ENCODE measurements at places on chromosomes 7 and 10. TPM values are rescaled to one million over a fixed set of nuclear protein-coding genes. Genes with fewer than 3 reads are reported as not detected.

The UCN3 gene
- not detected for total RNA-seq

The PRSS2 gene
- total RNA-seq: 2.9 TPM

The FAM13C gene
- total RNA-seq: 1.9 TPM

The MRC1 gene
- total RNA-seq: 0.13 TPM

The SEMA3C gene
- 102 TPM for total RNA-seq

The RPEL1 gene
- 0.13 TPM for total RNA-seq

The EBLN1 gene
- total RNA-seq: not detected

The SHTN1 gene
- 2.1 TPM for total RNA-seq

The RHOBTB1 gene
- total RNA-seq: 13.3 TPM

The GTF2IRD2 gene
- total RNA-seq: 20.5 TPM

The SPDYE11 gene
- not detected for total RNA-seq

The ASAH2 gene
- 0.56 TPM for total RNA-seq

The USP6NL gene
- total RNA-seq: 12.0 TPM

The SERPINE1 gene
- 3,652 TPM for total RNA-seq

The CUZD1 gene
- total RNA-seq: 0.13 TPM

The SH2D4B gene
- total RNA-seq: not detected

The H2BK1 gene
- not detected for total RNA-seq

The CPEB3 gene
- total RNA-seq: 0.64 TPM

The TAS2R60 gene
- not detected for total RNA-seq

The MAT1A gene
- total RNA-seq: not detected

The CFAP69 gene
- total RNA-seq: 3.5 TPM

The NPY4R gene
- 0.13 TPM for total RNA-seq

The HOXA2 gene
- total RNA-seq: 2.8 TPM

The FOXI2 gene
- total RNA-seq: not detected

The SLC29A3 gene
- 3.9 TPM for total RNA-seq

The CFTR gene
- total RNA-seq: 0.13 TPM

The TMEM176A gene
- not detected for total RNA-seq

The GPR146 gene
- 3.7 TPM for total RNA-seq

The KIF11 gene
- total RNA-seq: 23.1 TPM

The KLLN gene
- total RNA-seq: 0.78 TPM

The SPDYE1 gene
- not detected for total RNA-seq

The FGL2 gene
- total RNA-seq: 1.9 TPM

The NAT16 gene
- not detected for total RNA-seq

The RASSF4 gene
- 11.2 TPM for total RNA-seq

The PNLIPRP3 gene
- total RNA-seq: under 0.01 TPM

The TMEM229A gene
- under 0.01 TPM for total RNA-seq

The PCLO gene
- 0.96 TPM for total RNA-seq

The KIF5B gene
- 76.2 TPM for total RNA-seq

The PRLHR gene
- not detected for total RNA-seq

The RELN gene
- 0.65 TPM for total RNA-seq

The NXPH1 gene
- not detected for total RNA-seq

The MUC12 gene
- not detected for total RNA-seq

The HYCC1 gene
- total RNA-seq: 83.0 TPM

The OIT3 gene
- total RNA-seq: not detected

The SLC29A4 gene
- 12.4 TPM for total RNA-seq

The TACR2 gene
- 0.26 TPM for total RNA-seq

The PKD1L1 gene
- total RNA-seq: not detected

The PAPOLB gene
- not detected for total RNA-seq

The MOGAT3 gene
- not detected for total RNA-seq

The ZC3HAV1 gene
- 29.5 TPM for total RNA-seq

The SEMA3A gene
- total RNA-seq: 46.8 TPM

The SPDYE8 gene
- total RNA-seq: not detected

The HOGA1 gene
- total RNA-seq: 0.13 TPM

The OR6V1 gene
- not detected for total RNA-seq
